ENCODE measurements at places on chromosomes 12 and 14. TPM values are rescaled to one million over a fixed set of nuclear protein-coding genes. Genes with fewer than 3 reads are reported as not detected.

The LRRC10 gene
- total RNA-seq, result not detected

DNA sequence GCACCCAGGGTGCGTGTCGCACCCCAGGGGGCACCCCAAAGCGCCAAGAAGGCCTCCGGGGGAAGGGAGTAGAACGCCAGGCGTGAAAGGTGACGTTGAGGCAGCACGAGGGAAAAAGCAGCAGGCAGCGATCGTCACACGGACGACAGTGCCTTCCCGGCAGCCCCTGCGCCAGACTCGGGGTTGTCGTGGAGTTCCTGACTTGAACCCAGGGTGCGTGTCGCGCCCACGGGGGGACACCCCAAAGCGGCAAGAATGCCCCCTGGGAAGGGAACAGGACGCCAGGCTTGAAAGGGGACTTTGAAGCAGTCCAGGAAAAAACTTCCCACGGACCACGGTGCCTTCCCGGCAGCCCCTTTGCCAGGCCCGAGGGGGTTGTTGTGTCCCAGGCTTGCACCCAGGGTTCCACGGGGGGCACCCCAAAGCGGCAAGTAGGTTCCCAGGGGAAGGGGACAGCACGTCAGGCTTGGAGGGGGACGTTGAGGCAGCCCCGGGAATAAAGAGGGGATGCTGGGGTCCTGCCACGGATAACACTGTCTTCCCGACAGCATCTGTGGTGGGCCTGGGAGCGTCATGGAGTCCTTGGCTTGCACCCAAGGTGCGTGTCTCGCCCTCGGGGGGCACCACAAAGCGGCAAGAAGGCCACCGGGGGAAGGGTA lies 159.2 kb upstream of the ALG10B start:
- DNase-seq, result no peak

DNA sequence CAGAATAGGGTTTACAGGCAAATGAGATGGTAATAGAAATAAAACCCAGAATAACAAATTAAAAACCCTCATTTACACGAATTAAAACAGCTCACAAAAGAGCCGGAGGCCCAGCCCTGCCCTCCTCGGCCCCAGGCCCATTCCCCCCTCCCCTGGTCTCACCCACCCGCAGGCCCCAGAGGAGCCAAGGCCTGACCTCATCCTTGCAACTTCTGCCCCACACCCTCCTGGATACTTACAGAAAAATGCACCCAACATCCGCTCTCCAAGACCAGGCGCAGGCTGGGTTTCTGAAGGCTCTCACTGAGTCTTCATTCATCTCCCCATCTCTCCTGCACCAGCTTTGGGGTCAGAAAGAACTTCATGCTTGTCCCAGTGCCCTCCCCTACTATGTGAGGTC lies 16.2 kb upstream of the VSX2 start:
- no peak for DNase-seq

DNA sequence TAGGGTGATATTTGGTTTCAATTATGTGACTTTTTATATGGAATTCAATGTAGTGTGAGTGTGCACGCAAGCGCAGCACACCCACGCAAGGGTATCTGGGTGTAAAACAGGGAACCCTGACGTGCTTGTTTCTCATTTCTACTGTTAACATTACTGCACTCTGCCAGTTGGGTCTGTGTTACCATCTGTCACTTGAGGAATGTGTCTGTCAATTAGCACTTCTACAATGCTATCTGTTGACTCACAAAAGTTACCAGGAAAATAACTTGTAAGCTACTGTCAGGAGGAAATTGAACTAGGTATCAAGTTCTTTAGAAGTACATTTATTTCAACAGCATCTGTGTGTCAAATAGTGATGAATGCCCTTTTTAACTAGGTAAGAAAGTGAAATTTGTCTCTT lies 695.5 kb upstream of the LRFN5 start:
- no peak for DNase-seq

The RTN1 gene
- total RNA-seq, result 4.2 TPM

- peak; percentile 32 for DNase-seq
These were observed 268.1 kb downstream of the EGLN3 start for GRCh38 chr14:33682760-33683159.

DNA sequence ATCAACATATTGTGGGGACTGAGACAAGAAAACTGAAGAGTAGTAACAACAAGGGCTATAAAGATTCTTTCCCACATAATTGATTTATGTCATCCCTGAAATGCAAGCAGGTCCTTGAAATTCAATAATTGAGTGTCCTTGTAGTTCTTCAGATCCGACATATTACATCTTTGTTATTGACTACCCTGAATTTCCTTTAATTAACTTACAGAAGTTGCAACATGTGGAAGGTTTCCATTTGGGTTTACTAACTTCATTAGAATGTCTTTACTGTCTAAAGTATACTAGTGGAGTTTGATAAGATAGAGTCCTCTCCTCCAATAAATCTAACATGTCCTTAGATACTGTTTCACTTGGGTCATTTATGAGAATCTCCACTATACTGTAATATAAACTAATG lies 951.8 kb downstream of the SLC6A15 start:
- DNase-seq, result no peak

DNA sequence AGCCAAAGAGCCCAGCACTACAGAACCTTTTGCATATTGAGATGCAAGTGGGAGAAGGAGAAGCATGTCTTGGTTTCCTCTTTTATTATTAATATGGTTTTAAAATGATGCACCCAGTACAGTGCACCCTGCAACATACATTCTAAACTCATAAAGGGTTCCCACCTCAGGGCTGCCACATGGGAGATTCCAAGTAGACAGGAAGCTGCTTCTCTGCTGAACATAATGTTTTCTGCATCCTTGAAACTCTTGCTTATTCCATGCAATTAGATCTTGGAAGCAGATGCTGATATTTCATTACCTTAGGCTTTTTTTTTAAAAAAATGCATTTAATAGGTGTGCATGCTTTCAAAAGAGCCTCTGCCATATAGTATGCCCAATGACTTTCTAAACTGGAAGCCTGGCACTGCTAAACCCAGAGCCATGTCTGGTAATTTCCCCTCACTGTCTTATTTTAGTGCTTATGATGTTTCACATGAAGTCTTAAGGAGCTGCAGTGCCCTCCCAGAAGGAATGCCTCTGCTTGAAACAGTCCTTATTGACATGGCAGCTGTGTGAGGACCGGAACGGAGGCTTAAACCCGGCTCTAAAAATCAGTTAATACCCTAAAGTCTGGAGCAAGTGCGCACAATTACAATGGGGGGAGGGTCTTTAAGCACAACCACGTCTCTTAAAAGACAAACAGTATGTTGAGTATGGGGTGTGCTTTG lies 2.0 kb upstream of the SIX1 start:
- no peak for DNase-seq

DNA sequence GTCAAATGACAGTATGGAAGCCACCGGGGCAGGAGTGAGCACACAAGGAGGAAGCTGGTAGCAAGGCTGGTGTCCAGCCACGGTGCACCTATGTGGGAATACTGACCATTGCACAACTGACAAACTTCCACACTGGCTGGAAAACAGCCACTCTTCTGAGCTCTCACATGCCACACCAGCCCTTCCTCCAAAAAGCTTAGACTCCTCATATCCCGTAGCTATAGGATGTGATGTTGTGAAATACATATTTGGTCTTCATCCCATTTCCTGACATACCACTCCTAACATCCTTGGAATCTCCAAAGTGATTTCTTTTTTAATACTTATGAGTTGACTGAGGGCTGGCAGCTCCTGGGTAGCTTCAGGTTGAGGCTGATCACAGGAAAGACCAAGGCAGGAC lies 103.6 kb downstream of the NTF3 start:
- no peak for DNase-seq

The NID2 gene
- total RNA-seq, result 8.2 TPM

- DNase-seq, result no peak
These were observed 89.8 kb upstream of the SFSWAP start for GRCh38 chr12:131620946-131621681.

GRCh38 chr14:106729551-106729950 lies 1203.2 kb downstream of the TMEM121 start:
- no peak for DNase-seq

DNA sequence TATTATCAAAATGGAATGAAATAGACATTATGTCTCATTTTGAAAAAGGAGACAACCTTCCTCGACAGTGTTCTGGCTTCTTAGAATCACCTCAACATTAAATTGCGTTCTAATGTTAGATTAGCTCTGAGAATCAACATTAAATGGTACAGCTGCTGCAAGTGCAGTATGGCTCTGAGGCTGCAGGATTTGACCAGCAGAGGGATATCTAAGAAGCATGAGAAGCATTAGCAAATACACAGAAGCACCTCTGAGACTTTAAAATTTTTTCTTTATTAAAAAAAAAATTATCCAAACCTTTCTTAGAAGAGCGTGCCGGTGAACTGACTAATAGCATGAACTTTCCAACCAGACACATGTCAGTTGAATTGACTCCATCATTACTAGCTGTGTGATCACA lies 253.4 kb upstream of the LRIG3 start:
- DNase-seq, result no peak

- no peak for DNase-seq
These were observed 93.1 kb upstream of the EVL start for GRCh38 chr14:99971941-99972747.

GRCh38 chr14:59187802-59188460 lies 536 bp upstream of the DAAM1 start:
- no peak for DNase-seq

GRCh38 chr14:34029921-34030334 lies 79.1 kb upstream of the EGLN3 start:
- peak; percentile 70 for DNase-seq

The HCAR1 gene
- total RNA-seq, result 0.18 TPM

GRCh38 chr12:65368055-65368454 lies 89.6 kb downstream of the MSRB3 start:
- no peak for DNase-seq

GRCh38 chr12:24895612-24896011 lies 53.3 kb downstream of the BCAT1 start:
- DNase-seq, result no peak

DNA sequence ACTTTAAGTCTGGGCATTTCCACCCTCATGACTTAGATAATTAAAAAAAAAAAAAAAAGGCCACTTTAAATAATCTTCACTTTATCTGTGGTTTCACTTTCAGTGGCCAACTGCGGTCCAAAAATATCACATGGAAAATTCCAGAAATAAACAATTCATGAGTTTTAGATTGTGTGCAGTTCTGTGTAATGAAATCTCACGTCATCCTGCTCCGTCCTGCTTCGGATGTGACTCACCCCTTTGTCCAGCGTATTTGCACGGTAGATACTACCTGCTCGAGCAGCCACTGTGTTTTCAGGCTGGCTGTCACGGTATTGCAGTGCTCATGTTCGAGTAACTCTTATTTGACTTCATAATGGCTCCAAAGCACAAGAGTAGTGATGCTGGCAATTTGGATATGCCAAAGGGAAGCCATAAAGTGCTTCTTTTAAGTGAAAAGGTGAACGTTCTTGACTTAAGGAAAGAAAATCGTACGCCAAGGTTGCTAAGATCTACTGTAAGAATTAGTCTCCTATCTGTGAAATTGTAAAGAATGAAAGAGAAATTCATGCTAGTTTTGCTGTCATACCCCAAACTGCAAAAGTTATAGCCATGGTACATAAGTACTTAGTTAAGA lies 2.4 kb downstream of the E2F7 start:
- DNase-seq, result no peak

DNA sequence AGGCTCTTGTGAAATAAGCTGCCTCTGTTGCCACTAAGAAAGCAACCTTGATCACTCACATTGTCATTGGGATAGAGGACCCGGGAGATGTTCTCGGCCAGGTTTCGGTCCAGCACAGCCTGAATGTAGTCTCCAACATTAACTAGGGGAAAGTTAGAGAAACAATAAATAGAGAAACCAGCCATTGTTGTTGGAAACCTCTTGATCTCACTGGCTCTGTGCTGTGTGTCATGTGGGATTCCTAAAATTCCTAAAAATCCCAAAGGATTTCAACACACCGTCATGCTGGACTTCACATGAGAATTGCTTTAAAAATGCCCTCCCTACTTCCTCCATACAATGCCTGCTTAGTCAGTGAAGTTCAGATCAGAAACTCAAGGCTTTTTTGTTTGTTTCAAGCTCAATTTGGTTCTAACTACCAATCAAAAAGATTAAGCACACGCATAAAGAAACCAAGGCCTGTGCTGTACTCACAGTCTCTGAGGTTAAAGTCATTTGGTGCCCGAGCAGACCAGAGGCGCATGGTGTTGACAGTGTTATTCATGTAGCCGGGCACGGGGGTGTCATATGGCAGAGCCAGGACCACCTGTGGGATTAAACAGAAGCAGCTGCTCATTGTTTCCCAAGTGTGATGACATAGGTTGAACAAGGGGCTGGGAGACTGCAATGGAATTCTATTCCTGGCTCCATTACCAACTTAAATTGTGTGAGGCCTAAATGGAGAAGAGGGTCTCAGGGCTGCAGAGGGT lies 23.6 kb downstream of the PYGL start:
- DNase-seq, result no peak

All from uterus (tissue), 4 donors.